Sigmoid colon (tissue), 7 donors: ENCODE measurements at places on chromosomes 13 and 19. TPM values are rescaled to one million over a fixed set of nuclear protein-coding genes. Genes with fewer than 3 reads are reported as not detected.

IGFLR1 gene
- 12.2 TPM for total RNA-seq

SDHAF1 gene
- total RNA-seq = 75.3 TPM

CBLC gene
- not detected for total RNA-seq

LGALS13 gene
- total RNA-seq = not detected

DNA sequence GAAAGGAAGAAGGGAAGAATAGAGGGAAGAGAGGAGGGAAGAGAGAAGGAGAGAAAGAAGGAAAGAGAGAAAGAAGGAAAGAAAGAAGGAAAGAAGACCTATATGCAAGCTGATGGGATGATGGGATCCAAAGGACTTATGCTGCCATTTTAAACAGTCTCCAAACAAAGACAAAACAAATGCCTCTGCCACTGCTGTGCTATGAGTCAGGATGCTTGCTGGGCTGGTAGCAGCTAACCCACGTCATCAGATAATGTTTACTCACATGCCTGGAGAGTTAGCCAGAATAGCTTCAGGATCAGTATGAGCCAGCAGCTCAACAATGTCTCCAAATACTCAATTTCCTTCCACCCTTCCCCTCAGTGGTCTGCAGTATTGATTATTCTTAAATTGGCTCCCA lies 12.0 kb upstream of the ZNF274 start:
- H3K4me3 ChIP-seq = no peak overlapping the region
- H3K4me1 ChIP-seq = no peaks in the 10 kb centered on the region
- H3K27me3 ChIP-seq = no peaks in the 10 kb centered on the region
- no peak overlapping the region for H3K27ac ChIP-seq
- no peak for DNase-seq

- no peak overlapping the region for H3K4me3 ChIP-seq
- no peak for DNase-seq
- H3K36me3 ChIP-seq = no peaks in the 10 kb centered on the region
- H3K27ac ChIP-seq = no peak overlapping the region
- H3K27me3 ChIP-seq = peaks cover 7% of the 10 kb centered on the region
Observed at GRCh38 chr13:45627656-45628055, 12.1 kb upstream of the ERICH6B start.

DNA sequence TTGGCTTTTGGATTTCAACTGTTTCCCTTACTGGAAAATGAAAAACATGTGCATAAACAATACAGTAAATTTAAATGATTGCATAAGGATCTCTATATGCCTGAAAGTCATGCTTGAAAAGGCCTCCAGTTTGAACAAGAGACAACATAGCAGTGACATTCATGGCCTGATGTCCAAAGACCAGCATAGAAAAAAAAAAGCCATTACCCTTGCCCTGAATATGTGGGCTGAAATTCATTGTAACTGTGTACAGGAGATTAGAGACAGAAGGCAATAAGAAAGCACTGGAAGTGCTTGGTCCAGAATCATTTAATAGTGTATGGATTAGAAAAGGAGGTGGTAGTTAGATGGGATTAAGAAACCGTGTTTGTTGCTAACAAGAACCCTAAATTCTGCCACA lies 15.4 kb downstream of the MIR17HG start:
- H3K36me3 ChIP-seq = no peaks in the 10 kb centered on the region
- no peak overlapping the region for H3K4me3 ChIP-seq
- H3K27me3 ChIP-seq = no peaks in the 10 kb centered on the region
- no peak for DNase-seq

DNA sequence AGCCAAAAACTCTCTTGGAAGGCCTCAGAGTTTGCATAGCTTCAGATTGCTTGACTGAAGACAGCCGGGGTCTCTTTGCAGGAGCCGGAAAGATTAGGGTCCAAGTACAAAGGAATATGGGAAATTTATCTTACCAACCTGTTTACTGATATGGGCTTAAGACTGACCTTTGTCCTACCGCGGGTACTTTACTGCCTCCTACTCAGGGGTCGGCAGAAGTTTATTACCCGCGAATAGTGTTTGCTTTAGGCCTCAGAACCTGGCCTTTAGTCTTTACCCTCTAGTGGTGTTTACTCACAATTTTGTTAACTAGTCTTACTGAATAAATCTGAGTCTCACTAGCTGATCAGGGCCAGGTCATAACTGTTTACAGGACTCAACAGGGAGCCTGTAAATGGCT lies 765.4 kb upstream of the SPRY2 start:
- no peaks in the 10 kb centered on the region for H3K27me3 ChIP-seq
- no peaks in the 10 kb centered on the region for H3K4me1 ChIP-seq
- H3K4me3 ChIP-seq = no peak overlapping the region
- H3K36me3 ChIP-seq = no peaks in the 10 kb centered on the region
- DNase-seq = no peak

DNA sequence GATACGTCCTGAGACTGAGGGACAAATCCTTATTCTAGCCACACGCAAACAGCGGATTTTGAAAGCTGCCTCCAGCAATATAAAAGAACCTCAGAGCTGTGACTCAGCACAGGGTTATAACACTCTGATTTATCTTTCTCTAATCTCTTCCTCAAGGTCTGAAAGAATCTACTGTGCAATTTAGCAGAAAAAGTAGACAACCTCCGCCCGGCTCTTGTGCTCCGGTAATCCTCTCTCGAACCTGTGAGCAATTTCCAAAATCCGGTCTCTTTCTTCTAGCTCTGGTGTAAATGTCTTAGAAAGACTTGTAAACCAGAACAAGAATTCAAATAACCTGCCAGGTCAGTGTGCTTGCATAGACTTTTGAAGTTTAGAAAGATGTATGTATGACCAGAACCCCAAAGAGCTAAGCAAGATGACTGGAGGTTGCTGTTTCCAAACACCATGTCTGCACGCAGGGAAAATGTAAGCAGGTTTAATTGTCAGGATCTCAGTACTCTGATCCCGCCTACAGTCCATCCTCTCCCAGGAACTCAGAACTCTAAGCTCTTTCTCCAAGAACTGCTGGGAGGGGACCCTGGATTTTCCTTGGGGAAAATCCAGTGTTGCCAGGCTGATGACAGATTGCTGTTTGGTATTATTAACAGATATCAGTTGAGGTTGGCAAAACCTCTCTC lies 338.1 kb downstream of the RFC3 start:
- peak overlapping the region; percentile 21 for H3K4me3 ChIP-seq
- no peaks in the 10 kb centered on the region for H3K36me3 ChIP-seq
- DNase-seq = no peak
- peaks cover 29% of the 10 kb centered on the region for H3K4me1 ChIP-seq

DNA sequence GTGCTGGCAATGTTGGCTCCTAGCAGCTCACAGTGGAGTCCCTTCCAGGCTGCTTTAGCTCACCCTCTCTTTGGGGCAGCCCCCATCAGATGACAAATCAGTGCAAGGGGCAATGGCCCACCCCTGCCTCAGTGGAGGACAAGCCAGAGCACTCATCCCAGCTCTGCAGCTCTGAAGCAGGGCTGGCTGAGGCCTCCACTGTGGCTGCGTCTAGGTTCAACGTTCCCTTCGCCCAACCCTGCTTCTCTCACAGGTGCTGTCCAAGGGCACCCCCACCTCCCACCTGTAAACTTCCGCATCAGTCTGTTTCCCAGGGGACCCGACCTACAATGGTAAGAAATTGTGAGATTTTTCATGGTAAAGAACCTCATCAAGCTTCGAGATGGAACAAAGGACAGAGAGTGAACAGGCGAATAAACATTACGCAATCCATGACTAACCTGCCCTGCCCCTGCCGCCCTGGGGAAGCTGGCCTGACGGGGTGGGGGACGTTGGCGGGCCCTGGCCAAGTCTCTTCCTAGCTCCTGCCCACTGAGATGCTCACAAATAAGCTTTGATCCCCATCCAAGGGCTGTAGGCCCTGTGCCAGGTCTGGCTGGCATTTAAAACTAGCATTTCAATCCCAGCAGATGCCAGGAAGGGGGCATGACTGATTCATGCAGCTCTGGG lies 40.5 kb downstream of the DZIP1 start:
- H3K4me3 ChIP-seq = no peak overlapping the region
- H3K4me1 ChIP-seq = peaks cover 3% of the 10 kb centered on the region
- no peak overlapping the region for H3K27ac ChIP-seq
- no peak for DNase-seq

- no peak overlapping the region for H3K27ac ChIP-seq
- H3K4me1 ChIP-seq = no peaks in the 10 kb centered on the region
- DNase-seq = no peak
- H3K27me3 ChIP-seq = no peaks in the 10 kb centered on the region
- H3K36me3 ChIP-seq = no peaks in the 10 kb centered on the region
- no peak overlapping the region for H3K4me3 ChIP-seq
Observed at GRCh38 chr19:30968210-30968609, 381.0 kb downstream of the TSHZ3 start.

DNA sequence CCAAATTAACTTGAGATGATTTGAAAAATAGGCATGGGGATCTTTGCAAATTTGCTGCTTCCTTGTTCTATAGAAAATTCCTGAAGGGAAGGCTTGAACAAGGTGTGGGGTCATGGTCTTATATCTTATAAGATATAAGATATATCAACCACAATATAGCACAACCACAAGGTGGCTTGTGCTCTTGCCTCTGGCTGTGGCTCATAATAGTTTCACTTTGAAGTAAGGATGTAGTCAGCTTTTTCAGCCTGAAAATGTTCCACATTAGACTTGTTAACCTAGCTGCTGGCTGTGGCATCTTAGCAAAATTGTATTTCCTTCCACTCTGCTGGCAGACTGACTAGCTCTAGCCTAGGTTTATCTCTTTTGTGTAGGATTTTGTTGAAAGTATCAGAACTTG lies 169.7 kb downstream of the KLF5 start:
- H3K4me3 ChIP-seq = no peak overlapping the region
- no peaks in the 10 kb centered on the region for H3K4me1 ChIP-seq
- H3K27me3 ChIP-seq = no peaks in the 10 kb centered on the region
- no peak overlapping the region for H3K27ac ChIP-seq
- no peak for DNase-seq

DNA sequence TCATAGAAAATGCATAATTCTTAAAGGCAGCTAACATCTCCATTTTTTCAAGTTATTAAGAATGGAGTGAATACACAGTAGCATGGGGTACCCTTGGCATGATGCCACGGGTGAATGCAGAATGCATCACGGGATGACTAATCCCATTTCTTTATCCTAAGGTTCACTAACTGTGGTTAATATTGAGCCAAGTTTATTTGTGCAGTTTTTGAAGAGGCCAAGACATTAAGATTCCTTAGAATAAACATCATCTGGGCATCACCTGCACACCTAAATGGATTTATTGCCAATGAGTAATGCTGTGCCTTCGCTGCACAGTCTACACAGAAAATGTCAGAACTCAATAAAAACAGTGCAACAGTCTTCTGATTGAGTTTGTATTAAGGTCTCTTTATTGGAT lies 333.1 kb downstream of the GPC6 start:
- no peak overlapping the region for H3K4me3 ChIP-seq
- H3K4me1 ChIP-seq = no peaks in the 10 kb centered on the region
- no peaks in the 10 kb centered on the region for H3K36me3 ChIP-seq
- H3K27ac ChIP-seq = no peak overlapping the region

- no peak overlapping the region for H3K4me3 ChIP-seq
- DNase-seq = no peak
- no peaks in the 10 kb centered on the region for H3K4me1 ChIP-seq
- H3K27ac ChIP-seq = no peak overlapping the region
- no peaks in the 10 kb centered on the region for H3K36me3 ChIP-seq
Observed at GRCh38 chr19:20359933-20360720, 193.1 kb downstream of the ZNF486 start.

- no peaks in the 10 kb centered on the region for H3K27me3 ChIP-seq
- H3K4me3 ChIP-seq = no peak overlapping the region
- no peaks in the 10 kb centered on the region for H3K36me3 ChIP-seq
Observed at GRCh38 chr13:110771194-110771593, 57.7 kb downstream of the ING1 start.

DNA sequence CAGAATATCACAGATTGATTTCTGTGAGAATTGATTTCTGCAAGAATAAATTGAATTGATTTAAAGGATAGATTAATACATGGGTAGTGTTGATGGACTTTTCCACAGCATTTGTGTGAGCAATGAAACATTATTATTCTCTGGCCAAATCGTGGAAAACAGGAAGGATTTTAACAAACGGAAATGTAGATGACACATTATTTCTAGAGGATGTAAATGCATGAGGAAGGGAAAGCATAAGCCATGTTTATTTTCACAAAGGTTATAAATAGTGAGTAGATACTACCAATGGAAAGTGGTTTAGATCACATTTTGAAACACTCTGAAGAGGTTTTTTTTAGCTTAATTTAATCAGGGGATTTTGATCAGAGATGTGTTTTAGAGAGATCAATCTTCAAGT lies 1534.6 kb upstream of the MIR17HG start:
- no peak for DNase-seq
- no peaks in the 10 kb centered on the region for H3K4me1 ChIP-seq
- H3K4me3 ChIP-seq = no peak overlapping the region
- H3K27me3 ChIP-seq = no peaks in the 10 kb centered on the region
- H3K27ac ChIP-seq = no peak overlapping the region
- H3K36me3 ChIP-seq = no peaks in the 10 kb centered on the region

DNA sequence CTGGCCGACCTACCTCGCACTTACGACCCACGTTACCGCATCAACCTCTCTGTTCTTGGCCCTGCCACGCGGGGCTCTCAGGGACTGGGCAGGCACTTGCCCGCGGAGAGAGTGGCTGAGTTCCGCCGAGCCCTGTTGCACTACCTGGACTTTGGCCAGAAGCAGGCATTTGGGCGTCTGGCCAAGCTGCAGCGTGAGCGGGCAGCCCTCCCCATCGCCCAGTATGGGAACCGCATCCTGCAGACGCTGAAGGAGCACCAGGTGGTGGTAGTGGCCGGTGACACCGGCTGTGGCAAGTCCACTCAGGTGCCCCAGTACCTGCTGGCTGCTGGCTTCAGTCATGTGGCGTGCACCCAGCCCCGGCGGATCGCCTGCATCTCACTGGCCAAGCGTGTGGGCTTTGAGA lies 4.2 kb downstream of the DHX34 start:
- H3K27ac ChIP-seq = no peak overlapping the region
- no peak overlapping the region for H3K4me3 ChIP-seq
- peaks cover 57% of the 10 kb centered on the region for H3K36me3 ChIP-seq
- DNase-seq = no peak
- no peaks in the 10 kb centered on the region for H3K27me3 ChIP-seq
- H3K4me1 ChIP-seq = peaks cover 25% of the 10 kb centered on the region

DNA sequence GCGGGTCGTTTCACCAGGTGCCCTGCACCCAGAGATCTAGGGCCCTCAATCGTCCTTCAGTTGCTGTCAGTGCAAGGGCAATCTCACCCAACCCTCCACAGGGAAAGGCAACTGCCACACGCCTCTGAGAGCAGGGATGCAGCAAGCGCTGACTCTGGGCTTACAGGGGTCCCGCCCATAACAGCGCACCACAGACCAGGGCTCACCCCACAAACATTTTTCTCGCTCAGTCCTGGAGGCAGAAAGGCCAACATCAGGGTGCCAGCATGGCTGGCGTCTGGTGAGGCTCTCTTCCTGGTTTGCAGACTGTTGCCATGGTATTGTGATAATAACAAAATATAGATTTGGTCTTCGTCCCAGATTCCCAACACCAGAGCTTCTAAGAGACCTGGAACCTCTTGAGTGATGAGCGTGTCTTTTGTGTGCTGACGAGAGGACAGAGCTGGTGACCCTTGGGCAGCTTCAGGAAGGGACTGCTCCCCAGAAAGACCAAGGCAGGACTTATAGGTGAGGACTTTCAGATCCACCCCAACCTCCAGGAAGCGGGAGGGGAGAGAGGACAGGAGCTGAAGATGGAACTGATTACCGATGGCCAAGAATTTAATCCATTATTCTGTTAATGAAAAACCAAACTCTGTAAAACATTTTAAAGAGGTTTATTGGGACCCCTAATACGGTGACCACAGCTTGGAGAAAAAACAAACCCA lies 51.3 kb downstream of the C13orf46 start:
- peaks cover 3% of the 10 kb centered on the region for H3K4me1 ChIP-seq
- peak; percentile 27 for DNase-seq
- no peaks in the 10 kb centered on the region for H3K36me3 ChIP-seq
- no peak overlapping the region for H3K4me3 ChIP-seq

GRCh38 chr13:33806470-33807248 lies 11.3 kb upstream of the RFC3 start:
- H3K27me3 ChIP-seq = no peaks in the 10 kb centered on the region
- no peaks in the 10 kb centered on the region for H3K36me3 ChIP-seq
- H3K4me1 ChIP-seq = no peaks in the 10 kb centered on the region
- no peak overlapping the region for H3K4me3 ChIP-seq
- H3K27ac ChIP-seq = no peak overlapping the region
- no peak for DNase-seq
